H1 (cell line): ENCODE measurements at places on chromosomes 3 and 15.

- no peak for DNase-seq
Measured at GRCh38 chr15:47293466-47294162, 423.7 kb upstream of the SEMA6D start.

DNA sequence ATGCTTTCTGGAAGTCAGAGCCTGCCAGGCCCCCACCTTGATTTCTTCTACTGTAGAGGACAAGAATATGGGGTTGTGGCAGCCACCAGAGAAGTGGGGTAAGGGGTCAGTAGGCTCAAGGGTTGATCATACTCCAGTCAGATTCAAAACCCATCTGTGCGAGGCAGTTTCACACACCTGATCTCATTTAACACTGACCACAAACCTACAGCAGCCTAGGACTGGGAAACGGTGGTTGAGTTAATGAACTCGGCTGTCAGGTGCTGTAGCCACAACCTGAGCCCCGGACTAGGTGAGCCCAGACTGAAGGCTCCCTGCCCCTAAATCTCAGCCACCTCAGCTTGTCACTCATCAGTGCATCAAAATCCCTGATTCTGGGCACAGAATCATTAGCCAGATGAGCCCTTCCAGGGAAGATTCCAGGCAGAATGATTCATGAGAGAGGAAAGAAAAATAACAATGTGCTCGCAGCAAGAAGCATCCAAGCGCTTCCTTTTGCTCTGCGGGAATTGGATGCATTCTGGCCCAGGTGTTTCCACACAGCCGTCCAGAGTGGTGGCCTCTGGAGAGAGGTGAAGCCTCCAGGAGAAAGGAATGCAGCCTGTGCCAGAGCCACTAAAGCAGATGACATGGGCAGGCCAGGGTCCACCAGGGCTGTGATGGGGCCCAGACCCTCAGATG lies 102.1 kb downstream of the SRGAP3 start:
- no peak for DNase-seq

DNA sequence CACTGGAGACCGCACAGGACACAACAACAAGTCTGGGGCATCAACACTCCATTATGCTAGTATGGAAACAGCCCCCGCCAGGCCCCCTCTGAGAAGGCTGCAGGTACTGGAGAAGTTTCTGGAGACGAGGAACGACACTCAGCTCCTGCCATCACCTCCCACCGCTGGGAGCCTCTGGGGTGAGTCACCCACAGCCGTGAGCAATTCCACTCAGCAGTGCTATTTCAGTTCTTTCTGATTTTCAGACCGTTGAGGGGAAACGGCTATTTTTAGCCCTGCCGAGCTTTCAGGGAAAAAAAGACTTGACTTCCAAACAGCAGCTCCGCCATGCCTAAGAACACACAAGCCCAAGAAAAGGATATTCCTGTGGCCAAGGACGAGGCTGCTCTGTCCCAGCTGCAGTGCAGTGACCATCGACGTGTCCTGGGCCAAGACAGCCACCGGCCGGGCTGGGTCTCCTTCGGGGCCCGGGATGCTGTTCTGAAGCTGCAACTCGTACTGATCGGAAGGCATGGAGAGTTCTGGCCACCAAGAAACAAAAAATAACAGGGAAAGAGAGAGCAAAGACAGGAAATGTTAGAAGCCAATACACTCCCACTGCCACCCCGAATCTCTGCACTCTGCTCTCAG lies 40.8 kb downstream of the NUP210 start:
- no peak for DNase-seq

GRCh38 chr3:40524222-40524567 lies 565 bp upstream of the ZNF621 start:
- no peak for DNase-seq

GRCh38 chr15:27679731-27680471 lies 419.2 kb downstream of the OCA2 start:
- DNase-seq, result no peak

DNA sequence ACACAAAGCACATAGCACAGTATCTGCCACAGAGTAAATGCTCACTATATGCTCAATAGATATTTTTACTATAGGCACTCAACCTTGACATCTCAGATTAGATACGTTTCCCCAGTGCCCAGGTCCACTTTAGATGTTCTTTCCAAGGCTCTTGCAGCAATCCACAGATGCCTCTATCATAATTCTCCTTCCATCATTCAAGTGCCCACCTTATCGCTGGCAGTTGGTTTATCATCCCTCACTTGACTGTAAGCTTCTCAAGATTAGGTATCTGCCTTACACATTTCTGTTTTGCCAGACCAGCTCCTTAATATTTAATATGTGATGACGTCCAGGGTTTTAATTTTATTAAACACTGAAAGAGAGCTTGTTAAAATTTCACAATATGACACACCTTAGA lies 8.6 kb downstream of the NCEH1 start:
- no peak for DNase-seq

GRCh38 chr15:26716069-26716468 lies 56.8 kb downstream of the GABRB3 start:
- no peak for DNase-seq

DNA sequence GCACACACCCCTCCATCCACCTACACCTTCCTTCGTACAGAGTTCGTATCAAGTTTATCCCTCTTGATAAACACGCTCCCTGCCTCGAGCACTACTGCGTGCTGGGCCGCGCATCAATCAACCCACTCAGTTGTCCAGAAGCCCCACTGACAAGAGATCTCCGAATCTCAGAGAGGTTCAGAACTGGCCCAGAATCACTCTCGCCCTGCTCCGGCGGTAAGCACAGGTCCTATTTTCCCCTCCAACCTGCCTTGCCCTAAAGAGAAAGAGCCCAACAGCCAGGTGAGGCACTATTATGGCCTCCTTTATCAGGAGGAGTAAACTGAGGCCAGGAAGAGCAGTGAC lies 494 bp upstream of the NISCH start:
- no peak for DNase-seq

DNA sequence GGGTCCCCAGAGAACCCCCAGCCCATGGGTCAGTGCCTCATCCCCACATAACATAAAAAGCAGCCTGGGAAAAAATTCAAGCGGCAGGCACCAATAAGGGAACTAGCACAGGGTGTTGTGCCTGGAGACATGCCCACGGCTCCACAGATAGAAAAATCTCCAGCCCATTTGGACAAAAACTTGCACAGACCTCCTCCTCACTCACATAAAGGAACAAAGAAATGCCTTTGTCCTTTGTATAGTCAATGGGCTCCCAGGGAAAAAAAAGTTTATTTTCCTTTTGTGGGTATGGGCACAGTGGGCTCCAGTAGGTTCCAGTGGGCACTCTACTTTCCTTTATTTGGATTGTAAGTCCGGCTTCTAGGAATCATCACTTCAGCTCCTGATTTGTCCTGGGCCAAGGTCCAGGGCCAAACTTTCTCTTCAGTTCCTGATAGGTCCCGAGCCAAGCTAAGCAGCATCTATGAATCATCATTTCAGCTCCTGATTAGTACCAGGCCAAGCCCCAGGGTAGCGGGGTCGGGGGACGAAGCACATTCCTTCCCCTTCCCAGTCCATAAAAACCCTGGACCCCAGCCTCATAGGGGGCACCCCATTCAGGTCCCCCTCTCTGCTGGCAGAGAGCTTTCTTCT lies 1.6 kb upstream of the DNAH12 start:
- no peak for DNase-seq

- peak; percentile 95 for DNase-seq
Measured at GRCh38 chr15:69475769-69476358, 23.2 kb downstream of the RPLP1 start.

- no peak for DNase-seq
Measured at GRCh38 chr3:66335671-66336070, 114.9 kb downstream of the SLC25A26 start.

- DNase-seq, result no peak
Measured at GRCh38 chr3:107662124-107662507, 139.4 kb downstream of the BBX start.

GRCh38 chr15:92807971-92808571 lies 92.1 kb upstream of the CHD2 start:
- no peak for DNase-seq

DNA sequence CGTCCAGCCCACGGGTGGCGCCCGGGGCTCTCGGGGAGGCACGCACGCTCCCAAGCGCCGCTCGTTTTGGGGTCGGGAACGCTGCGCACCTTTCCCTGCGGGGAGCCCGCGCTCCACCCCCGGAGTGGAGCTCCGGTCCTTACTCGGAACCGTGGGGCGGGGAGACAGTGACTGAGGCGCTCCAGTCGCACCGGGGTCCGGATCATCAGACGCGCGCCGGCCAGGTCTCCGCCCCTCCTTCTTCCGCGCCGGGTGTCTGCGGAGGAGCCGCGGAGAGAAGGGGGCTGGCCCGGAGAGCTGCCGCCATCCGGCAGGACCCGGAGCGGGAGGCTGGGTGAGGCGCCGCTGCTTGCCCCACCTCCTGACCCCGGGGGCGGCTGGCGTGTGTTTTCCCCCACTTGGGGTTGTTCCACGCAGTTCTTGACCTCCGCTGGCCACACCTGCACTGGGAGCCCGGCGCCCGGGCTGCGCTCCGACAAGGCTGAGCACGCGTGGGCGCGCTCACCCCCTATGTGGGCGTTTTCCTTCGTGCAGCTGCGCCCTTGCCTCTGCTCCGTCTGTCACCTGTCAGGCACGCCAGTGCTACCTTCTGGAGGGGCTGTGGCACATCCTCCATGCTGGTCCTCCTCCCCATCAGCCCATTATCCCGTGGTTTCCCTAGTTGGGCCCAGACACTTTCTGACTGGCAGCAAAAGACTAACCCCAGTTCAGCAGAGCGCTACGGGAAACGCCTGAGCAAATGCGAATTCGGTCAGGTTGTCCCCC lies at the start of gene MCF2L2:
TSS of gene MCF2L2 (minus strand) at position 173 of the 765 bp plus-strand sequence. CDS start 642 bp downstream, outside the sequence.
- DNase-seq, result peak; percentile 84

GRCh38 chr3:76367281-76367680 lies 581.9 kb upstream of the ZNF717 start:
- no peak for DNase-seq

DNA sequence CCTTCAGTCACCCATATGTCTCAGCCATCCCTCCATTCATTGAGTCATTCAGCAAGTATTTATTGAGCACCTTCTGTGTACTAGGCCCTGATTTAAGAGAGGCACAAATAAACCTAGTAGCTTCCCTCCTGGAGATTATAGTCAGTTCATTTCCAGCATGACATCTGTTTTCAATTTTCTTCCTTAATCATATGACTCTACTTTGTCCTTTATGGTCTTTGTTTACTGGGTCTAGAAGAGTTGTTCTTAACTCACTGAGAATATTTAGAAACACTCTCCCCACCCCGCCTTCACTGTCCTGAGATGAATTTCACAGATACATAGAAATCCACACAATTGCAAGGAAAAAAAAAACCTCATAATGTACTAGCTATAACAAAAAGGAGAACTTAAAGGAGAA lies 44.8 kb upstream of the ADAMTS9 start:
- DNase-seq, result no peak

DNA sequence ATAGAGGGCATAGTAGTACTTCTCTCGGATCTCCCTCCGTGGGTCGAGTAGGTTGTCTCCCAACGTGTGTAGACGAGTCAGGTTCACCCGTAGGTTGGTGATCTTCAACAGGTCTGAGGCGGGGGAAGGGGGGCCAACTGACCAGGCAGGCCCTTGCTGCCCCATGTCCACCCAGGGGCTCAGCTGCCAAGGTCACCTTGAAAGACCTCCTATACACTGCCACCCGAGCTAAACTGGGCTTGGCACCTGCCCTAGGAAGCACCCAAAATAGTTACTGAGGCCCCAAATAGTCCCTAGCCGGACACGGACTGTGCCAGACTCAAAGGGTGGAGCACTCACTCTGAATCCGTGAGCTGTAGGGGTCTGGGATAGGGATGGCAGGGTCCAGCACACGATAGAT lies 1.8 kb downstream of the LAMB2 start:
- DNase-seq, result no peak

DNA sequence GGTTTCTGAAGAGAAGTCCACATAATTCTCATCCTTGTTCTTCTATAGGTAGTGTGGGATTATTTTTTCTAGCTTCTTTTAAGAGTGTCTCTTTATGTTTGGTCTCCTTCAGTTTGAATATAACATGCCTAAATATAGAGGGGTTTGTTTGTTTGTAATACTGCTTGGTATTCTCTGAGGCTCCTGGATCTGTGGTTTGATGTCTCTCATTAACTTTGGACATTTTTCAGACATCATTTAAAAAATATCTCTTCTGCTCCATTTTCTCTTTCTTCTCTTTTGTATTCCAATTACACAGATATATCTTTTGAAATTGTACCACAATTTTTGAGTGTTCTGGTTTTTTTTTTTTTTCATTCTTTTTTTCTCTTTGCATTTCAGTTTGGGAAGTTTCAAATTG lies 113.1 kb downstream of the ARNT2 start:
- DNase-seq, result no peak

DNA sequence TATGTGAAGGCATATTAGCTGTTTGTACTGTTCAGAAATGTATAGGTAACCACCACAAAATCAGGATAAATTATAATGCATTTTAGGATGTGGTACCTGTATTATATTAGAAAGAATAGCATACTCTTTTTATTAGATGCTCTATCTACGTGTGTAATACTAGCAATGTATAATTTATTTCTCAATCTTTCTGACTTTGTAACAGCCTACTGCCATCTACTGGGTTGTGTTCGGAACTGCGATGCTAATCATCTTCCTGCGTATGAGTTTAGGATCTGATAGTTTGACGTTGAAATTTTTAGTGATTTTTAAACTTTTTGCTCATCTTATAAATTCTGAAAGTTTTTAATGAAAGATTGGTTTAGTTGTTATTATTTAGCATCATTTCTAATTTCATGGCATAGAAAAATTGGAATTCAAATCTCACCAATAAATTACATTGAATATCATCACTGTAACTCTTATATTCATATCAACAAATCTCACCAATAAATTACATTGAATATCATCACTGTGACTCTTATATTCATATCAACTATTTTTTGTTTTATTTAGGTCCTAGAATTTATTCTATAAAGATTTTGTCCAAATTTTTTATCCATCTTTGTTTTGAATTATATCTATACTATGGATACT lies 322.7 kb upstream of the ZNF717 start:
- no peak for DNase-seq

GRCh38 chr3:38578551-38578950 lies 70.9 kb downstream of the SCN5A start:
- no peak for DNase-seq

- DNase-seq, result no peak
Measured at GRCh38 chr15:67335534-67336222, 81.1 kb downstream of the IQCH start.
